Globus pallidus (tissue), 1 donor: ENCODE measurements at places on chromosomes 1 and 21.
A peak's percentile ranks its signal among the peaks of the same experiment; 100 is the strongest.

GRCh38 chr1:245645406-245645805, 490.6 kb downstream of the KIF26B start:
- DNase-seq = no peak

- no peak for DNase-seq
Measured at GRCh38 chr1:36109041-36109679, 15.9 kb downstream of the COL8A2 start.

- DNase-seq = no peak
Measured at GRCh38 chr1:109944541-109944940, 33.9 kb downstream of the CSF1 start.

GRCh38 chr1:41274752-41275545, 32.8 kb upstream of the SCMH1 start:
- DNase-seq = peak; percentile 38

GRCh38 chr1:183000167-183000962, 22.9 kb upstream of the LAMC1 start:
- no peak for DNase-seq

DNA sequence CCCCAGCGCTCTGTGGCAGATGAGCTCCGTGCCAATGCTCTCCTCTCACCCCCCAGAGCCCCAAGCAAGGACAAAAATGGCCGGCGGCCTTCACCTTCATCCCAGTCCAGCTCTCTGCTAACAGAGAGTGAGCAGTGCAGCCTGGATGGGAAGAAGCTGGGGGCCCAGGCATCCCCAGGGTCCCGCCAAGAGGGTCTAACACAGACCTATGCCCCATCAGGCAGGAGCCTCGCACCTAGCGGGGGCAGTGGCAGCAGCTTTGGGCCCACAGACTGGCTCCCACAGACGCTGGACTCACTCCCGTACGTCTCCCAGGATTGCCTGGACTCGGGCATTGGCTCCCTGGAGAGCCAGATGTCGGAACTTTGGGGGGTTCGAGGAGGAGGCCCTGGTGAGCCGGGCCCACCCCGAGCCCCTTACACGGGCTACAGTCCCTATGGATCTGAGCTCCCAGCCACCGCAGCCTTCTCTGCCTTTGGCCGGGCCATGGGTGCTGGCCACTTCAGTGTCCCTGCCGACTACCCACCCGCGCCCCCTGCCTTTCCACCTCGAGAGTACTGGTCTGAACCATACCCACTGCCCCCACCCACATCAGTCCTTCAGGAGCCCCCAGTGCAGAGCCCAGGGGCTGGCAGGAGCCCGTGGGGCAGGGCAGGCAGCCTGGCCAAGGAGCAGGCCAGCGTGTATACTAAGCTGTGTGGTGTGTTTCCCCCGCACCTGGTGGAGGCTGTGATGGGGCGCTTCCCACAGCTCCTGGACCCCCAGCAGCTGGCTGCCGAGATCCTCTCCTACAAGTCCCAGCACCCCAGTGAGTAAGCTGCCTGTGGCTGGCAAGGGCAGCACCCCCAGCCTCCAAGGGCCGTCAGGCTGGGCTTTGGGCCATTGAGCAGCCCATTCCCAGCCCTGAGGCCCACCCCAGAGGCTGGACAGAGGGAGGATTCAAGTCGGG, 8.7 kb downstream of the ZC3H12A start:
- DNase-seq = no peak

DNA sequence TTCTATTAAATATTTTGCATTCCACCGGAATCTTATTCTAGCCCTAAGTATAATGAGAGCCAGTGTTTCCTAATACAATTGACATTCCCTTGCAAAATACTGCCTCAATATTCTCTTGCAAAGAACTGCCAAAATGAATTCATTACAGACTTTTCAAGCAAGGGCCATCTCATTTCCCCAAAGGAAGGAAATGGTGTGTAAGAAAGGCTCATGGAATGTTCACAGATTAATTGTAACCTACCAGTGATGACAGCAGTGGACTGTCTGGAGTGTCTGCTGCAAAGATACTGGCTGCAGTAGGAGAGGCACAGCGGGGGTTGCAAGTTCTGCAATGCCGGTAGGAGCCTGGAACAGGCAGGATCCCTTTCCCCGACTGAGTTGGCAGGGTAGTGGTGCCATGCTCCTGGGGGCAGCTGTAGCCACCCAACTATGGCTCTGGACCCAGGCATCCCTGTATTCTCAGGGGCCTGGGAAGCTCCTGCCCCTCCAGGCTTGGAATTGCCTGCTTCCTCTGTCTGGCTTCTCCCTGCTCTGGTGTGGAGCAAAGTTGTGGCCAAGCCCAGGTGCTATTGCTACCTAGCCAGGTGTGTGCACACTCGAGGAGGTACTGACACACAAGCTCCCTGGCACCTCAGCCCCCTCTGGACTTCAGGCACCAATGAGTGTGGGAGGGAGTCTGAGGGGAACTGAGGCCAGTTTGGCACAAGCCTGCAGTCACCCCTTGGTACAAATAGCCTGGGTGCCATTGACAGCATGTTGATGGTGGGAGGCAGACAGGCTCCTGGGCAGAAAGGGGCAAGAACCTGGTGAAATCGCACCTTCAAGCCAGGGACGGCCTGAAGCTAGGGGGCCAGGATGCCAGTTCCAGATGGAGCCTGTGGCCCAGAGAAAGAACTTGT, 1371.0 kb downstream of the KCNT2 start:
- DNase-seq = no peak

DNA sequence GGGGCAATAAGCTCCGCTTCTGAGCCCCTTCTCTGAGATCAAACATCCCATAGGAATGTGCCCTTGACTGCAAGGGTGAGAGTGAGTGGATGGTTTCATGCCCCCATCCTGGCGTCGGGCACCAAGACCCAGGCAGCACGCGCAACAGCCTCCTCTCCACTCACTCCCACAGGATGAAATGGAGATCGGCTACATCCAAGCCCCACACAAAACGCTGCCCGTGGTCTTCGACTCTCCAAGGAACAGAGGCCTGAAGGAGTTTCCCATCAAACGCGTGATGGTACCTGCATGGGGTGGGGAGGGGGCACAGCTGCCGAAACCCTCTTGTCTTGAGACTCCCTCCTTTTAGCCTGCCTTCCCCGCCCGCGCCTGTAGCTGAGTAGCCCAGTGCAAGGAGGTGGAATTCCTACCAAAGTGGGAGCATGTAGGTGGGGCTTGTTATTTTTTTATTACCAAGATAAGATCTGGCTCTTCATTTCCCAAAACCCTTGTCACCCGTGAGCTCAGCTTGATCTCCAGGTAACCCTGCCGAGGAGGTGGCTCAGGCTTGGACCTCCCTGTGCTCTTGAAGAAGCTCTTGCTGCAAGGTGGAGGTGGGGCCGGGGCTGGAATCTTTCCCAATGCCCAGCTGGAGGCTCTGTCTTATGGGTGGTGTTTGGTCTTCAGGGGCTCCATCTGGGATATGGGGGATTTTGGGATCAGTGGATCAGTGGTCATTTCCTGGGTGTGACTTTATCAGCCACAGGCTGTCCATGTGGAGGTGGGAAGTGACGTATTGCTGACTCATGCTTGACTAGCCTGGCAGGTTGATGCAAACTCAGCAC, 24.0 kb upstream of the PADI6 start:
- no peak for DNase-seq

- DNase-seq = no peak
Measured at GRCh38 chr1:155809088-155809487, 47.9 kb downstream of the GON4L start.

DNA sequence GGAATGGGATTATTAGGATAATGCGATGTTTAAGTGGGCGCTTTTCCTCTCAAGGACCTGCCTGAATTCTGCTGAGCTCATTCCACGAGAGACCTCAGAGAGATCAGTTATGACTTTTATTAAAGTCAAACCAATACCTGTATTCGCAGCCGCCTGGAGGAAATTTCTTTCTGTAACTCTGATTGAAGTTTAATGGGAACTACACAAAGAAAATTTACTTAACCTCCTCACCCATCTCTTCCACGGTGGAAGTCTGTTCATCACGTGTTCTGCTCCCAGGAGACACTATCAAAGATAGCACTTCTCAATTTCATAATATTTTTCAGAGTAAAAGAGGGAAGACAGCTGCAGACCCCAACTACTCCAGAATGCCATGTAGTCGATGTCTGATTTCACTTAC, 334.7 kb upstream of the POU3F1 start:
- DNase-seq = no peak

GRCh38 chr1:207820568-207821463, 69.0 kb downstream of the CD46 start:
- DNase-seq = no peak

GRCh38 chr1:231240531-231240882, 505 bp upstream of the GNPAT start:
- no peak for DNase-seq

DNA sequence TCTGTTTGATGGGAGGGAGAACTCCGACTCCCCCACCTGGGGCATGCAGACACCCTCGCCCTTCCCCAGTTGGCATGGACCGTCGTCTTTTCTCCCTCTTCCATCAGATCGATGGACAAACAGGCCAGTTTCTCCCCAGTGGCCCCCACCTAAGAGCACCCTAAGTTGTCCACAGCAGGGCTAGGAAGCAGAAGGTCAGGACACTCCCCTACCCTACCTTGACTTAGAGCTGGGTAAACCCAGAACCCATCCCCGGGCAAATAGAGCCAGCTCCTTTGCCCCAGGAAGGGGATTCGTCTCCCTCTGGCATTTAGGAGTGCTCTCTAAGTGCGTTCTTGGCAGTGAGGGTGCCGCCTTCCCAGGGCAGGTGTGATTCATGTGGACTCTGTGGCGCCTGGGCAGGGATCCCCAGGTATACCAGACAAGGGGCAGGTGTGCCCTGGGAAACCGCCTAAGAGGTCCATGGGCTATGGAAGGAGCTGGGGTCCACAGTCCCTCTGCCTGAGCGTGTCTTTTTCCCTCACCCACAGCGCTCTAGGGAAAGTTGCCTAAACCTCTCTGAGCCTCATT, 2.7 kb upstream of the RUNX3 start:
- no peak for DNase-seq

GRCh38 chr1:159941591-159942560, 3.5 kb downstream of the IGSF9 start:
- DNase-seq = no peak

GRCh38 chr1:221405146-221405545, 336.7 kb downstream of the DUSP10 start:
- no peak for DNase-seq

DNA sequence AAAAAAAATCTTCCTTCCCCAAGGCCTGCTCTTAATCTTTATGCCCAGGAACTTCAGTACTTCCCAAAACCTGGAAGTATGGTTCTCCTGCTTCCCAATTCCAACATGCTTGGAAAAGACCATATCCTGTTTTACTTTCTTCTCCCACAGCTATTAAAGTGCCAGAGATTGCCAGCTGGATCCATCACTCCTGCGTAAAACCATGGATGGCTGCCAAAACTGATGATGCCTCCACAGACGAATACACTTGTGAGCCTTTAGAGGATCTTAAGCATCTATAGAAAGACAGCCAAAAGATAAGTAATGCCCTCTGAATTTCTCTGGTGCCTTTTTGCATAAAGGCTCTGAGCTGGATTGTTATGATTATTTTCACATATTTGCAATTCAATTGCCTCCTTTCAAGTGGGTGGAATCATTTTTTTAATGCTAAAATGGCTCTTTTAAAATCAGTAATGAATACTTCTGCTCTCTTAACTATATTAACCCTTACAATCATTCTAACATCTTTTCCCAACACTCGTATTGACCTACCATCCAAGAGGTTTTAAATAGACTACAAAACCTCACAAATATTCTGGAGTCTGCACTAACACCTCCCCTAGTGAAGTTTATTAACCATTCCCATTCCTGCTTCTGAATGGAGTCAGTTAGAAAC, 1807.8 kb downstream of the BRINP3 start:
- DNase-seq = peak; percentile 2

DNA sequence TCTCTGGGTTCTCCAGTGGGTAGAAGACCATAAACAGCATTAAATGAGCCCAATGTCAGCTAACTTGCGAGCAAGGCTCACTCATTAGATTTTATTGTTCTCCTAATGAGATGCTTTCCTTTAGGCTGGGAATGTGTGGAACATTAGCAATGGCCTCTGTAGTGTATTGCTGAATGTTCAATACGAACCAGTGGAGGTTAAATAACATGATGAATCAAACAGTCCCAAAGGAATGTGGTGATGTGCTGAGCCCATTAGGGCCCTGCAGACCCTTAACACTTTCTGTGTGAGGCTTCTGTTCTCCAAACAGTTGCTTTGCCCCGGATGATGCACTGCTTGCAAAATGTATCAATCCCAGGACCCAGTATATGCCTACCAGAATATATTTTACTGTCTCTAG, 225.5 kb downstream of the ATG4C start:
- no peak for DNase-seq

DNA sequence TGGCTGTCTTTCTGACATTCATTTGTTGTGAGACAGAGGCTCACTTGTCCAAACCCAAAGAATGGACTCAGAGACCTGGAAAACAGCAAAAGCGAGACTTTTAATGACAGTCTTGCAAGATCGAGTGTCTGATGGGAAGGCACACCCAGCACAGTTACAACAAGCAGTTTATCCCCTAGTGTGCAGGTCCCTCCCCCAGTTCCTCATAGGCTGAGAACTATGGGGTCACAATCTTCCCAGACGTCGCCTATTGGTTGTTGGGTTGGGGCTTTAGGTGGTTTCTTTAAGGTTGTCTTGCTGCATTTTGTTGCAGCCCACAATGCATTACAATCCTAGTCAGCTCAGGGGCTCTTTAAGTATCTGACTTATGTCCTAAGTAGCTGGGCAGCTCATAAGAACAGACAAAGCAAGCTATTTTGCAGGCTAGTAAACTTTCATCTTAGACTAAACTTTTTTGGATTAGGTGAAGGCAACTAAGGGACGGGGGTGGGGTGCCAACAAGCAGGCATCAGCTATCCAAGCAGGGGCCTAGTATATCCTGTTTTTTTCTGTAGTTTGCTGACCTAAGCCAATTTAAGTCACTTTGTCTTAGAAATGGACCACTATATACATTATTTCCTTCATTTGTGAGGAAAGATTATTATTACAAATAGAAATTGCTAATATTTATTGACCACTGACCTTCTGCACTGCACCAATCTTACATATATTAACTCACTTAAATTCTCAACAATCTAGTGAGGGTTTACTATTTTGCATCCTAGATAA, 151.8 kb downstream of the SETD4 start:
- no peak for DNase-seq

- DNase-seq = no peak
Measured at GRCh38 chr1:91066538-91066937, 44.7 kb upstream of the ZNF644 start.

GRCh38 chr1:1602968-1603506, 3.1 kb upstream of the FNDC10 start:
- no peak for DNase-seq

DNA sequence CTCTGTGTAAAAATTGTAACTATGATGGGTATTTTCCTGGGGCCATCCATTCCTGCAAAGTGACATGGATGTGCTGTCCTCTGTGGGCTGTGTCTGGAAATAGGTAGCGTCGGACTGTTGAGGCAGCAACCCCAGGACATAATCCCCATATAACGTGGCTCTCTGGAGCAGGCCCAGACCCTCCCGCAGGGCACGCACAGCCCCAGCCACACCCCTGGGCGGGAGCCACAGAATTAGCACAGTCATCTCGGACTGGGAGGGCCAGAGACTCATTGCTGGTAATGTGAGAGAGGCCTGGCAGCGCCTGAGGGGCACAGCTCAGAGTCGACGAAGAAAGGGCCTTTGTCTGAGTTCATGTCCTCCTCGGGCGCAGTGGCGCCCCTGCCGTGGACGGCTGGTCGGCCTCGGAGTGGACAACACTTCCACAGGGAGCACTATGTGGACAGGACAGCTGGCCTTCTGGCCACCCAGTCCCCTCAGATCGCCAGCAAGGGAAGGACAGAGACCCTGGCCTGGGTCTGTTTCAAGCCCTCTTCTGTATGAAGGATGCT, 20.1 kb downstream of the SIM2 start:
- peak; percentile 88 for DNase-seq

GRCh38 chr1:143735764-143736461, 235.9 kb downstream of the FAM72C start:
- DNase-seq = peak; percentile 2

GRCh38 chr1:56052041-56052440, 527.3 kb downstream of the PLPP3 start:
- DNase-seq = no peak
